Heart right ventricle (tissue), 16 donors: ENCODE measurements at places on chromosomes 12 and 14. TPM values are rescaled to one million over a fixed set of nuclear protein-coding genes. Genes with fewer than 3 reads are reported as not detected.

Gene GSG1
- not detected for polyA plus RNA-seq

Gene SIRT4
- 2.8 TPM for polyA plus RNA-seq

Gene KCNJ8
- polyA plus RNA-seq, result 87.8 TPM

Gene ACSS3
- 12.3 TPM for polyA plus RNA-seq

Gene REP15
- polyA plus RNA-seq, result 6.7 TPM

Gene ACOT6
- not detected for polyA plus RNA-seq

Gene KRT6C
- polyA plus RNA-seq, result not detected

Gene GLIPR1
- 2.0 TPM for polyA plus RNA-seq

Gene FOXN4
- not detected for polyA plus RNA-seq

Gene CLEC2A
- not detected for polyA plus RNA-seq

Gene GALNT6
- polyA plus RNA-seq, result 0.57 TPM

Gene SMOC1
- 2.9 TPM for polyA plus RNA-seq

Gene PTPRB
- 27.1 TPM for polyA plus RNA-seq

Gene SLC11A2
- 10.7 TPM for polyA plus RNA-seq

Gene KRT3
- not detected for polyA plus RNA-seq

Gene MANSC1
- polyA plus RNA-seq, result 4.7 TPM

Gene ANG
- polyA plus RNA-seq, result 7.0 TPM

Gene C1R
- polyA plus RNA-seq, result 73.0 TPM

Gene SLC6A13
- polyA plus RNA-seq, result 5.6 TPM

Gene PZP
- polyA plus RNA-seq, result 1.3 TPM

Gene SIX6
- polyA plus RNA-seq, result not detected

Gene MYH6
- polyA plus RNA-seq, result 3,967 TPM

Gene TAS2R13
- polyA plus RNA-seq, result 0.04 TPM

Gene ERBB3
- polyA plus RNA-seq, result 2.1 TPM

Gene RND1
- polyA plus RNA-seq, result 1.2 TPM

Gene AMDHD1
- 0.88 TPM for polyA plus RNA-seq

Gene CLEC6A
- polyA plus RNA-seq, result not detected

Gene AICDA
- polyA plus RNA-seq, result 0.03 TPM

Gene CCDC175
- not detected for polyA plus RNA-seq

Gene ATG2B
- 4.7 TPM for polyA plus RNA-seq

Gene IAPP
- 0.09 TPM for polyA plus RNA-seq

Gene TAS2R19
- 0.12 TPM for polyA plus RNA-seq

Gene SLC25A47
- polyA plus RNA-seq, result not detected

Gene C14orf39
- not detected for polyA plus RNA-seq

Gene RPS6KA5
- 0.95 TPM for polyA plus RNA-seq

Gene TRHDE
- 0.15 TPM for polyA plus RNA-seq

Gene SYT10
- polyA plus RNA-seq, result not detected

Gene SPTLC2
- polyA plus RNA-seq, result 4.7 TPM

Gene MYF6
- polyA plus RNA-seq, result not detected

Gene B4GALNT3
- polyA plus RNA-seq, result 14.1 TPM

Gene PLEKHG7
- polyA plus RNA-seq, result not detected

Gene TBPL2
- polyA plus RNA-seq, result not detected

Gene CCDC85C
- polyA plus RNA-seq, result 9.0 TPM

Gene GUCY2C
- polyA plus RNA-seq, result 0.01 TPM

Gene ARHGAP9
- 6.7 TPM for polyA plus RNA-seq

Gene TC2N
- polyA plus RNA-seq, result 1.8 TPM

Gene GPRC5D
- not detected for polyA plus RNA-seq

Gene SAMD4A
- 41.0 TPM for polyA plus RNA-seq

Gene CACNA2D4
- polyA plus RNA-seq, result 1.7 TPM

Gene PITPNM2
- 16.5 TPM for polyA plus RNA-seq

Gene GALNT9
- polyA plus RNA-seq, result 0.01 TPM

Gene RNASE3
- 0.06 TPM for polyA plus RNA-seq

Gene CCDC197
- 1.3 TPM for polyA plus RNA-seq

Gene RNASE1
- 373 TPM for polyA plus RNA-seq

Gene ANKRD33
- 0.01 TPM for polyA plus RNA-seq

Gene CELA1
- polyA plus RNA-seq, result not detected

Gene ADAM21
- polyA plus RNA-seq, result not detected
